ENCODE measurements at places on chromosomes 2 and 18.

- DNase-seq, result no peak
Measured at GRCh38 chr2:227536445-227536844, 62.2 kb upstream of the SCYGR2 start.

GRCh38 chr2:52498077-52498750 is 1269.4 kb upstream of the CHAC2 start:
- no peak for DNase-seq

GRCh38 chr2:218286570-218287459 is 5.5 kb downstream of the TMBIM1 start:
- DNase-seq, result peak; percentile 70

- no peak for DNase-seq
Measured at GRCh38 chr2:69054431-69054830, 41.5 kb downstream of the ANTXR1 start.

DNA sequence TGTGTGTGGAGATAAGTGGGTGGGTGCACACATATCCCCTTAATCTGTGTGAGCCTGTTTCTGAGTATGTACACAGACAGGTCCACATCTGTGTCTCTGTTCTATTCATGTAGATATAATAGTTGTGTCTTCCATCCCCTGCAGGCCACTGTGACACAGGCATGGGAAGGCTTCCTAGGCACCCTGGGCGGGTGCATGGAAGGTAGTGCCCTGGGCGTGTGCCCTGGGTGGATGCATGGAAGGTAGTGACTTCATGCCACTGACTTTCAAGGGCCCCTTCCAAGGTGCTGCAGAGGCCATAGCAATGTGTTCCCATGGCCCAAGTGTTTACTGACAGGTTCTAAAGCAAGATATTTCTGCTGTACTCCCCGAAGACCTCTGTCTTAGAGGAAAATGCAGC is 462.5 kb upstream of the HS6ST1 start:
- DNase-seq, result no peak

- no peak for DNase-seq
Measured at GRCh38 chr18:11260961-11261461, 111.6 kb upstream of the PIEZO2 start.

DNA sequence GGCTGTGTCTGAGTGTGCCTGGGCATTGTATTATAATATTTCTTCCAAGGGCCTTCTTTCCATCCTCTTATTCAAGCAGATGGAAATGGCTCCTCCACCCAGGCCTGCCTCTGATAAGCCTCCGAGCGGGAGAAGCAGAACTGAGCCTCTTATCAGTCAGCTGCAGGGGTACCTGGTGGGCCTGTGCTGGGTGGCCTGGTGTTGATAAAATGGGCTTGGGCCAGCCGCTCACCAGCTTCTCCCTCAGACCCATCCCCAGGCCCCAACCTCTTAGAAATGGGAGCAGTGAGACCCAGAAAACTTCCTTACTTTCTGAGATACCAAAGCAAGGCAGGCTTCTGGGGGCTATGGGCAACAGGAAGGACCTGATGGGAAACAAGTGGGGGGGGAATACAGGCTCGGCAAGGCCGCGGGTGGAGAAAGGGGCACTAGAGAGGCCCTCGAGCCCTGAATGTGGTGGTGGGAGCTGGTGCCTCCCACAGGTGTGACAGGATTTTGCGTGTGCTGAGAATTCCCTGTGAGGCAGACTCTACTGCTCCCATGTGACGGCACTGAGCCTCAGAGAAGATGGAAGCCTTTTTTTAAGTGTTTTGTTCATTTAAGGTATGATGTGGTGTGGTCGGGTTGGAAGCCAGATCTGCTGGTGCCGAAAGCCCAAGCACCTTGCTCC is 18.3 kb downstream of the GYPC start:
- no peak for DNase-seq

DNA sequence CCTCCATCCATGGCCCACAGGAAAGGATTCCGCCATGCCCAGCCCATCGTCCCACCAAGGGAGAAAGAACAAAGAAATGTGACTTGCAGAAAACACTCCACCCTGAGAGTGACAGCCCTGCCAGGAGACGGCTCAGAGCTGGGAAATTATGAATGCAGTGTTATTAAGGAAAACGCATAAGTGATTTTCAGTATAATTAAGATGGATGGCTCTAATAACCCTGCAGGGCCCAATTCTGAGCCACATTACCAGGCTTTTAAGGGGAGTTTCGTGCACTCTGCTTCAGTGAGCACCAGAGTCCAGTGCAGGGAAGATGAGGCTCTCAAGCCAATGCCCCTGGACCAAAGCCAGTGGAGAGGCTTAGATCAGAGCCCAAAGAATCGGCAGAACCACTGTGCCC is 10.6 kb upstream of the TEX51 start:
- DNase-seq, result no peak

- no peak for DNase-seq
Measured at GRCh38 chr2:240846873-240847595, 21.6 kb upstream of the AGXT start.

All from stimulated activated CD8-positive, alpha-beta memory T cell treated with anti-CD3 and anti-CD28 coated beads, Interleukin-12 subunit alpha, Interleukin-12 subunit beta, amount 100 ng/mL, for 4 hours (primary cell).